ENCODE measurements at places on chromosomes 7 and 10. TPM values are rescaled to one million over a fixed set of nuclear protein-coding genes. Genes with fewer than 3 reads are reported as not detected.

- H3K4me3 ChIP-seq = no peak overlapping the region
- no peak overlapping the region for H3K27ac ChIP-seq
- H3K36me3 ChIP-seq = no peaks in the 10 kb centered on the region
These were observed 10.1 kb upstream of the HPS1 start for GRCh38 chr10:98456686-98457482.

- no peak overlapping the region for H3K4me3 ChIP-seq
- H3K27me3 ChIP-seq = no peaks in the 10 kb centered on the region
- no peaks in the 10 kb centered on the region for H3K36me3 ChIP-seq
- H3K27ac ChIP-seq = no peak overlapping the region
- H3K4me1 ChIP-seq = no peaks in the 10 kb centered on the region
These were observed 9.0 kb downstream of the MRPL43 start for GRCh38 chr10:100978121-100978900.

GRCh38 chr7:128059143-128059988 is 28.1 kb upstream of the LRRC4 start:
- DNase-seq = no peak
- H3K4me1 ChIP-seq = no peaks in the 10 kb centered on the region
- H3K36me3 ChIP-seq = no peaks in the 10 kb centered on the region
- no peaks in the 10 kb centered on the region for H3K27me3 ChIP-seq
- no peak overlapping the region for H3K4me3 ChIP-seq
- no peak overlapping the region for H3K27ac ChIP-seq

DNA sequence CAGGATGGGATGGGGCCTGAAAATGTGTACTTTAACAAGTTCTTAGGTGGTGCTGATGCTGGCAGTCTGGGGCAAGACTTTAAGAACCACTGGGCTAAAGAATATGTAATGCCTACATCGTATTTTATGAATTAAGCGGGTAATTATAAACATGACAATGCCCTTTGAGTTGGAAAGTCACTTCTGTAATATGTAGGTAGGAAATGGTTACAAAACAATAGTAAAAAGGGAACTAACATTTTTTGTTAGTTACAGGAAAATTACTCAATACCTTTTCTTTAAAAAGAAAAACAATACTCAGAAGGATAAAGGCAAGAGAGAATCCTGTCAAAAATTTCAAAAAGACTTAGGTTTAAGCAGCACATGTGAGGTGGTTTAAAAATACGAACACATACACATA is 48.3 kb upstream of the STEAP4 start:
- no peaks in the 10 kb centered on the region for H3K27me3 ChIP-seq
- H3K36me3 ChIP-seq = no peaks in the 10 kb centered on the region
- peaks cover 16% of the 10 kb centered on the region for H3K4me1 ChIP-seq
- no peak overlapping the region for H3K4me3 ChIP-seq
- DNase-seq = no peak
- no peak overlapping the region for H3K27ac ChIP-seq

DNA sequence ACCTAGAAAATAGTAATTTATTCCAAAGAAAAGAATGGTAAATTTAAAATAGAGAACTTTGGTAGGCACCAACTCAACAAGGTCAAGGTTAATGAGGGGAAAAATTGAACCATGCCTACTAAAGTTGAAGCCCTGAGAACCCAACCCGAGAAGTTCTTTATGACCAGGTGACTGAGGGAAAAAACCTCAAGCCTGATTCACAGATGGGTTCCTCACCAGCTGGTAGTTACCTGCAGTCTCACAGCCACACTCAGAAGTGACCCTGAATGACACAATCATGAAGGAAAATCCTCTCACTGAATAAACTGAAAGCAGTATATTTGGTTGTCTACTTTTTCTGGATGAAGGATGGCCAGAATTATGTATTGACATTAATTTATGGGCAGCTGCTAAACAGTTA is 7.0 kb downstream of the C10orf67 start:
- H3K27me3 ChIP-seq = no peaks in the 10 kb centered on the region
- H3K4me3 ChIP-seq = no peak overlapping the region
- H3K27ac ChIP-seq = no peak overlapping the region
- H3K4me1 ChIP-seq = no peaks in the 10 kb centered on the region

GRCh38 chr7:76328389-76328788 is 25.9 kb downstream of the HSPB1 start:
- H3K4me3 ChIP-seq = no peak overlapping the region
- no peaks in the 10 kb centered on the region for H3K27me3 ChIP-seq
- H3K4me1 ChIP-seq = peaks cover 23% of the 10 kb centered on the region

DNA sequence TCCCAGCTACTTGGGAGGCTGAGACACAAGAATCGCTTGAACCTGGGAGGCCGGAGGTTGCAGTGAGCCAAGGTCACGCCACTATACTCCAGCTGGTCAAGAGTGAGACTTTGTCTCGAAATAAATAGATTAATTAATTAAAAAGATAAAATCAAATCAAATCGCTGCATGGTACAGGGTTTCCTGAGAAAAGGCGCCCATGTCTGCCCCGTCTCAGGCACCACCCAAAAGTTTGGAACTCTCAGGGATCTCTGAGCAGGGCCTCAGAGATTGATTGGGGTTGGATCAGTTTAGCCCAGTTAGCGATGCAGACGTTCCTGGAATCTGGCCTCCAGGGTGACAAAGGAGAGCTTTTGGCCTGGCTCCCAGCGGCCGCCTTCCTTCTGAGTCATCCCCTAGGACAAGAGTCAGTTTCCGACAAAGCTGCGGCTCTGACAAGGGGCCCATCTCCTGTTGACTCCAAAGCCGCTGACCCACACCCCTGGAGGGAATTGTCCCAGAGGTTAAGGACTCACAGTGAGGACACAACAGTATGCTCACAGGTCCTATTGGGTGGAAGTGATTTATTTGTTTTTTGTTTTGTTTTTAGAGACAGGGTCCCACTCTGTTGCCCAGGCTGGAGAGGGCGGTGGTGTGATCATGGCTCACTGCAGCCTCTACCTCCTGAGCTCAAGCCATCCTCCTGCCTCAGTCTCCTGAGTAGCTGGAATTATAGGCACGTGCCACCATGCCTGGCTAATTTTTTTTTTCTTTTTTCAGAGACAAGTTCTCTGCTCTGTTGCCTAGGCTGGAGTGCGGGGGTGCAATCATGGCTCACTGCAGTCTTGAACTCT is 6.8 kb downstream of the ORAI2 start:
- no peaks in the 10 kb centered on the region for H3K27me3 ChIP-seq
- H3K4me3 ChIP-seq = no peak overlapping the region
- no peak for DNase-seq

DNA sequence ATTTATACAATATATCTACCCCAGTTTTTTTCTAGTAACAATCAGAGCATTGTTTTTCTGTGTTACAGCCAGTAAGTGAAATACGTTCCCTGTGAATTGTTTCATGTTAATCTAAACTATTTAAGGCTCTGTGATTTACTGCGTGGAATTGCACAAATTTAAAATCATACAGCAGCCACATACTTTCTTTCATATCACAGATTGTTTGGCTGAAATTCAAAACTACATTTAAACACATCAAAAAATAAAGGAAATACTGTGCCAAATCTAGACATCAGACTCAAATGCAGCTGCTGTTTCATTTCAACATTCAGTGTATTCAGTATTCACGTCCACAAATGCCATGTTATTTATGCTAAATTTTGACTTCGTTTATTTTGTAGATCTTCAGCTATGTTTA is 242.6 kb upstream of the HGF start:
- H3K27ac ChIP-seq = no peak overlapping the region
- H3K4me1 ChIP-seq = no peaks in the 10 kb centered on the region
- no peak overlapping the region for H3K4me3 ChIP-seq
- H3K27me3 ChIP-seq = no peaks in the 10 kb centered on the region
- no peaks in the 10 kb centered on the region for H3K36me3 ChIP-seq
- no peak for DNase-seq

DNA sequence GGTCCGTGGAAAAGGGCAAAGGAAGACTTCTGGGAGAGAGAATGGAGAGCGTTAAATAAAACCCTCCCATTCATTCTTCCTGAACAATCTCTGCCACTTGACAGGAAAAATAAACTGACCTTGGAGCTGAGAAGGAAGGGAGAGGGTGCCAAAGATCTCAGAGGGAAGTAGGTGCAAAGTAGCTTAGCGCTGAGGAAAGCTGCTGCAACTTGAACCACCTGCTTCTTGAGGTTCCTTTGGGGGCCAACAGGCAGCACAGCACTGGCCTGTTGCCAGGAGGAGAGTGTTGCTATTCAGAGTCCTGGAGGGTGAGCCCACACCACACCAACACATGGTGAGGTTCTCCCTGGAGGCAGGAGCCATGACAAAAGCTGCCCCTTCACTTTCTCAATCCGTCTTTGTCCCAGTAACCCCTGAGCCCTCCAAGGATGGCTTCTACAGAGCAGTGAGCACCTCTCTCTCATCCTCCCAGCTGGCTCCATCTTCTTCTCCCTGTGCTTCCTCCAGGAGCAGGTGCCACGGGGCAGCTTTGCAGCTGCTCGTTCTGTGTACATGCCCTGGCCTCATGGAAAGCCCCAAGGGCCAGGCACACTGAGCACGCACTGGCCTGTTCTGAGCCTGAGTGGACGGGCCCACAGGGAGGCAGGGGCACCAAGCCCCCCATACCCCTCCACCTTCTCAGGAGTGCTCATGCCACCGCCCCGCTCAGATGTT is 101.3 kb downstream of the STRA8 start:
- no peaks in the 10 kb centered on the region for H3K27me3 ChIP-seq
- H3K4me1 ChIP-seq = no peaks in the 10 kb centered on the region
- DNase-seq = no peak
- H3K27ac ChIP-seq = no peak overlapping the region
- no peaks in the 10 kb centered on the region for H3K36me3 ChIP-seq
- no peak overlapping the region for H3K4me3 ChIP-seq

- H3K4me1 ChIP-seq = no peaks in the 10 kb centered on the region
- H3K27ac ChIP-seq = no peak overlapping the region
- H3K27me3 ChIP-seq = no peaks in the 10 kb centered on the region
These were observed 89.7 kb upstream of the STEAP4 start for GRCh38 chr7:88396295-88396947.

DNA sequence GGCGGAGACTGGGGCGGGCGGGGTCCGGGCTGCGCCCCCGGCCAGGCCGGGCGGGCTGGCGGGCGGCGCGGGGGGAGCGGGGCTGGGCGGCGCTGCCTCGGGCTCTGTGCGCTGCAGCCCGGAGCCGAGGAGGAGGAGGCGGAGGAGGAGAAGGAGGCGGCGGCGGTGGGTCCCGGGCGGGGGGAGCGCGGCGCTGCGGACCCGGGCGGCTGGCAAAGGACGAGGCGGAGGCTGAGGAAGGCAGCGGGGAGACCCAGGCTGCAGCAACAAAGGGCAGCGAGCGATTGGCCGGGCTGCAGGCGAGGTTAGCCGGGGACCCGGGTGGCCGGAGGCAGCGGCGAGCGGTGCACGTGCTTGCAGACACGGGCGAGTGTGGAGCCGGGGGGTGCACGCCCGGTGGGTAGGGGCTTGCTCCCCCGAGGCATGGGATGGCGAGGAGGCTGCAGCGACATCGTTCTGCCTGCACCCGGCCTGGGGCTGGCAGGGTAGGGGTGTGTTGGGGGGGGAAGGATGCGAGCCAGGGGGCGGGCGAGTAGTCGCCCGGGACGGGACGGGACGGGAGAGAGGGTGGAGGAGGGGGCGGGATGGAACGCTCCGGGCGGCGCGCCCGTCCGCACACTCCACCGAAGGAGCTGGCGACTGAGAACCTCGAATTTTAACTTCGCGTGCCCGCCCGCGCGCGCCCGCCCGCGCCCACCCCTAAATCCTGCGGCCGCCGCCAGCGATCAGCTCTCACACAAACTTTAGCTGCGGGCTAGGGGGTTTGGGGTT is 844 bp upstream of the KAT6B start:
- DNase-seq = peak; percentile 81
- H3K27me3 ChIP-seq = no peaks in the 10 kb centered on the region
- peaks cover 25% of the 10 kb centered on the region for H3K4me1 ChIP-seq
- no peaks in the 10 kb centered on the region for H3K36me3 ChIP-seq
- H3K4me3 ChIP-seq = peak overlapping the region; percentile 82
- peak overlapping the region; percentile 82 for H3K27ac ChIP-seq

DNA sequence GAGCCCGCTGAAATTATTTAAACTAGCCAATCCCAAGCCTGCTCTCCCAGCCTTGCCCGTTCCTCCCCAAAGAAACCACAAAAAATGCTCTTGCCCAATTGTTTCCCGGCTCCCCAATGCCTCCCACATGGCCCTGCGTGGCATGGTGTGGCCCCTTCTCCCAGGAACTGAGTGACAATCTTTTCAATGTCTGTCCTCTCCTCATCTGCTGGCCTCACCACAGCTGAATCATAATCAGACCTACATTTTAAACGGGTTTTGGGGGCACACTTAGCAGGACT is 201.5 kb downstream of the PRPF18 start:
- no peaks in the 10 kb centered on the region for H3K36me3 ChIP-seq
- no peaks in the 10 kb centered on the region for H3K4me1 ChIP-seq
- no peak for DNase-seq
- H3K27me3 ChIP-seq = no peaks in the 10 kb centered on the region
- no peak overlapping the region for H3K27ac ChIP-seq

GRCh38 chr7:75920431-75921161 is 5.6 kb downstream of the POR start:
- no peak overlapping the region for H3K4me3 ChIP-seq
- no peaks in the 10 kb centered on the region for H3K4me1 ChIP-seq
- H3K27me3 ChIP-seq = no peaks in the 10 kb centered on the region
- no peaks in the 10 kb centered on the region for H3K36me3 ChIP-seq

- H3K27me3 ChIP-seq = no peaks in the 10 kb centered on the region
- no peaks in the 10 kb centered on the region for H3K36me3 ChIP-seq
- no peak for DNase-seq
- H3K4me3 ChIP-seq = no peak overlapping the region
- H3K4me1 ChIP-seq = no peaks in the 10 kb centered on the region
- no peak overlapping the region for H3K27ac ChIP-seq
These were observed 223.7 kb upstream of the HABP2 start for GRCh38 chr10:113329121-113329596.

DNA sequence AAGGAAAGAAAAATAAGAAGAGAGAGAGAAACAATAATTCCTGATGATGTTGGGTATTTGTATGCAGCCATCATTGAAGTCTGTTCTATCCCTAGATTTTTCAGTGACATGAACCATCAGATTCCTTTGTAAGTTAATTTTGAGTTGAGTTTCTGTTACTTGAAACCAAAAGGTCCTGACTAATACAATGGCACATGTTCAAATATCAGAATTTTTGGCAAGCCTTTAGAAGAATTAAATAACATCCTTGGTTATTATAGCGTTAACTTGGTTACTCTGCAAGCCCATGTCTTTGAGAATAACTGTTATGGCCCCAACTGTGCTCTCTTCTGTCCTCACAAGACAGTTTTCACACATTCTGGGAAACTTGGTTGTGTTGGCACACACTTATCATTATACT is 66.5 kb downstream of the SYPL1 start:
- H3K4me1 ChIP-seq = no peaks in the 10 kb centered on the region
- H3K36me3 ChIP-seq = no peaks in the 10 kb centered on the region
- DNase-seq = no peak
- H3K27me3 ChIP-seq = no peaks in the 10 kb centered on the region

GRCh38 chr10:123017421-123018165 is 8.8 kb downstream of the ACADSB start:
- no peaks in the 10 kb centered on the region for H3K27me3 ChIP-seq
- DNase-seq = no peak
- no peaks in the 10 kb centered on the region for H3K4me1 ChIP-seq
- no peaks in the 10 kb centered on the region for H3K36me3 ChIP-seq

The HOXA7 gene
- 0.06 TPM for total RNA-seq

The PHKG1 gene
- total RNA-seq = 0.57 TPM

The HMX2 gene
- 0.25 TPM for total RNA-seq

The TUBAL3 gene
- not detected for total RNA-seq

The NKX6-2 gene
- not detected for total RNA-seq

The RSPH10B2 gene
- total RNA-seq = not detected

The PKD2L1 gene
- not detected for total RNA-seq

The STEAP4 gene
- 14.6 TPM for total RNA-seq

All from pancreas (tissue), 10 donors.